ENCODE measurements at places on chromosomes 3 and 15. TPM values are rescaled to one million over a fixed set of nuclear protein-coding genes. Genes with fewer than 3 reads are reported as not detected.
A peak's percentile ranks its signal among the peaks of the same experiment; 100 is the strongest.

DNA sequence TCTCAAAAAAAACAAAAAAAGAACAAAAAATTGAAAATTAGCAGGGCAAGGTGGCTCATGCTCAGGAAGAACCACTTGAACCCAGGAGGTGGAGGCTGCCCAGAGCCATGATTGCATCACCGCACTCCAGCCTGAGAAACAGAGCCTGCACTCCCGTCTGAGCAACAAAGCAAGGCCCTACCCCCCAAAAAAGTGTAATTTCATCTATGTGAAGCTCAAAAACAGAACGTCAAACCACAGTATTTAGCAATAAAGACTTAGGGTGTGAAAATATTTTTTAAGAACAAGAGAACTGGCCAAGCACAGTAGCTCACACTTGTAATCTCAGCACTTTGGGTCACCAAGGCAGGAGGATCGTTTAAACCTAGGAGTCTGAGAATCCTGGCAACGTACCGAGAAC lies 38.2 kb downstream of the STAG1 start:
- DNase-seq, result no peak

DNA sequence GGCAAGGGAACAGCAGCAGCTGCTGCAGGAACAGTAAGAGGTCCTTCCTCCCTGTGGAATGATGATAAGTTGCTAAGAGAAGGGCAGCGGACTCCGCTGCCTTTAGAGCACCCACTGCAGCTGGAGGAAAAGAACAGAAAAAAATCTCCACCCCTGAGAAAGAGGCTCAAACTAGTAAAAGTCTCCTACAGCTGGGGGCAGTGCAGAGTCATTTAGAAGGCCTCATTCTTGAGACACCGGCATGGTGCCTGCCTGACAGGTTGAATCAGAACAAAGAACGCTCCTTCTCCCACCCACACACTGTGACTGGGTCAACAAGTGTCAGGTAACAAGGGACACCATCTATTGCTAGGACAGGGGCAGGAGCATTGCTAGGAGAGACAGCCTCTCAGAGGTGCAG lies 188.4 kb downstream of the ABHD5 start:
- DNase-seq, result peak; percentile 83

DNA sequence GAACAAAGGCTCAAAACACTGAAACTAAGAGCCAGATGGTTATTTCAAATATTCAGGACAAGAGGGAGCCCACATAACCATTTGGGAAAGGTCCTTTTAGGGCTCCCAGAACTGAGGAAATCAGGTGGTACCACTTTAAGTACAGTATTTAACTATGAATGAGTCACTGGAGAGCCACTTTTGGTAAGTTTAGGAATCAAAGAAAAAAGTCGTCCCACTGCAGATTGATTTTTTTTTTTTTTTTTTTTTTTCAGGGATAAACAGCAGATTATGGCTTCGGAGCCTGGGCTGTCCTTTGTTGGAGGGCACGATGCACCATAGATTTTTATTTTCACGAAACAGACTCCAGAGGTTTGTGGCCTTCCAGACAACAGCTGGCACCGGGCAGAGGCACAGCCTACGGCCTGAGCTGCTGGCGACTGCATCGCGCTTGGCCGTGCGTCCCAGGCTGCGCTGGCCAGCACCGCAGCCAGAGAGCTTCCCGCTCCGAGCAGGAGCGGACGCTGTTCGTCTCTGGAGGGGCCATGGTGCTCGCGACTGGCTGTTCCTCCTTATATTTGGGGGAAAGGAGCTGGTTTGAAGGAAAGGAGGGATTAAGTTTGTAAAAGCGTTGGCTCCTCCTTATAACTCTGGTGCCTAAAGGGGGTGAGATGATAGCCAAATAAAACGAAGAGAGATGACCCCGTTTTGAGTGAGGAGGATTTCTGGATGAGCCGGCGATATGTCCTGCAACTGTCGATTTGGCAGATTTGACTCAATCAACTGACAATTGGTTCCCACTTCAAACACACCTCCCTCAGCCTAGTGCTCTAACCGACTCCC lies 152.9 kb upstream of the GOLIM4 start:
- peak; percentile 66 for DNase-seq

PAQR9 gene
- 0.21 TPM for total RNA-seq

DNA sequence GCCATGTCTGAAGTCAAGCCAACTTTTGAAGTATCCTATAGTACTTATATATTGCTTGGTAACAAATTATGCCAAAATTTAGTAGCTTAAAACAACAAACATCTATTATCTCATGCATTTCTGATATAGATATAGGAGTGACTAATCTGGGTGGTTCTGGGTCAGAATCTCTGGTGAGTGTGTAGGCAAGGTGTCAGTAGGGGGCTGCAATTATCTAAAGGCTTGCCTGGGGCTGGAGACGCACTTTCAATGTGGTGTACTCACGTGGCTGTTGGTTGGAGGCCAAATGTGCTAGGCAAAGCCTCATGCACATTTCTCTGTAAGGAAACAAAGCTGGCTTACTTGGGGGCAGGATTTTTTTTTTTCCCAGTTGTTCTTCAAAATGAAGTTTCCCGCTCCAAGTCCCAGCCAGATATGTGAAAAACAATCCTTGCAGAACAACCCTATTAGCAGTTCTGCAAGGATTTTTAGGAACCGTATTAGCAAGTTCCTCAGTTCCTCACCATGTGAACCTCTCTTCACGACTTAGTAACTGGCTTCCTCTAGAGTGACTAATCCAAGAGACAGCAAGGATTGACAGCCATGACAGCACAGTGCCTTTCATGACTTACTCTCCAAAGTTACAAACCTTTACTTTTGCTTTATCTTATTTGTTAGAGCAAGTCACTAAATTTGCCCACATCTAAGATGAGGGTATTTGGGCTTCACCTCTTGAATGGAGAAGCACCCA lies 25.8 kb downstream of the GREM1 start:
- no peak for DNase-seq
